Retina (tissue), 1 donor: ENCODE measurements at places on chromosomes 1 and 21.

DNA sequence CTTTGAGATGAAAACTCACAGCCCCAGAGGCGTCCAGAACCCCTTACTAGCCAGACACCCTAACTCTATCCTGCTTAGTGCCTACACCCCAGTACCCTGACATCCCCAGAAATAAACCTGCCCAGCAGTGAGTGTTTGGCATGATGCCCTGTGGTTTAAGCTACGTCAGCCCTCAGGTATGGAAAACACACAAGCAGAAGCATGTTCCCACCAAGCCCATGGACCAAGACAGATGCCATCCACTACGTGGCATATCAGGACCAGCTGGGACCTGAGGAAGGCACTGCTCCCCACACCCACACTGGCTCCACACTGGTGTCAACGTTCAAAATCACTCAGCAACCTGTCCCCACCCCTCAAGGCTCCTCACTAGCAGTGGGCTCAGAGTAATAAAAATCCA lies 116.4 kb downstream of the SYT2 start:
- no peak for DNase-seq

DNA sequence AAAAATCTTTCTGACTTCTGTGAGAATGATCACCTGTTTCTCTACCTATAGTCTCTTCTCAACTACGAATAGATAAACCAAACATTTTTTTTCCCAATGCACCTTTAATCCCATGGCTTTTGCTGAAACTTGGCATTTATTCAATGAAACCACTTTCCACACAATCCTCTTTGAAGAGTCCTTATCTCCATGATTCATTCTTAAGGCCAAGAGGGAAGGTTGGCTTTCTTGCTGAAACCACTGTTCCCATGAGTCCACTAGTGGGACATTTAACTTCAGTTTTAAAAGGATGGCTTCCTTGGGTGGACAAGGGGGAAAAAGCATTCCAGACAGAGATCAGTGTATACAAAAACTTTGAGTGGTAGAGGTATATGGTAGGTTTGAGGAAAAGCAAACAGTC lies 73.6 kb downstream of the CRB1 start:
- no peak for DNase-seq

- no peak for DNase-seq
Observed at GRCh38 chr1:226370144-226370923, 37.6 kb downstream of the PARP1 start.

- DNase-seq, result peak; percentile 62
Observed at GRCh38 chr1:215992620-215993019, 425.5 kb downstream of the KCTD3 start.

DNA sequence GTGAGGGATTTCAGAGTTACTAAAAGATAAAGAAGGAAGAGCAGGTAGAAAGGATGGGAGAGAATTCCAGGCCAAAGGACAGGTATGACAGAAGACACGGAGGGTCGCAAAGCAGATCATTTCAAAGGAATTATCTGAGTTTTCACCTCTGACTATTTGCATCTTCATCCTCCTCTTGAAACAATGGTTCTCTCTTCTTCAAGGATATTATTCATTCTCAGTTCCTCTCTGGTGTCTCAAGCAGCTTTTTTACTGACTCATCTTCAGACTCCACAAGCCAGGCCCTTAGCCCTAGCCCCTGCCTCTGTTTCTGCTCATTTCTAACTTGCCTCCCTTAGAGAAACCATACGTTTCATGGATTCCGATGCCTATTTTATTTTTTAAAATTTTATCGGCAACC lies 15.0 kb downstream of the DDX59 start:
- no peak for DNase-seq

DNA sequence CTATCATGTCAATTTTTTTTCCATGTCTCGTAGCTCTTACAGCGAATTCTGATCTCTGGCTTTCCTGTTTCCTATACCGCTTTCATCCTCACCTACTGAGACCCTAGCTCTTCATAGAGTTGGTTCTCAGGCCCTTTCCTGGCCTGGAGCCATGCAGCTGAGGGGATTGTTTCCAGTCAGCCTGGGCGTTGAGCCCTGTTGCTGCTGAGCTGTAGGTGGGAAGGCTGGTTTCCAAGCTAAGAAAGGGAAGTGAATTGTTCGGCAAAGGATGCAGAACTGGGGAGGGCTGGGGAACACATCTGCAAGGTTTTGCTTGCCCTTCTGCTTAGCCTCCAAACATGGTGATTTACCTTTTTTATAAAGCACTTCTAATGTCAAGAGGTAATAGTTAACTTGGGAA lies 41.5 kb downstream of the SPATA46 start:
- no peak for DNase-seq

GRCh38 chr21:42523211-42523610 lies 9.6 kb downstream of the SLC37A1 start:
- no peak for DNase-seq

DNA sequence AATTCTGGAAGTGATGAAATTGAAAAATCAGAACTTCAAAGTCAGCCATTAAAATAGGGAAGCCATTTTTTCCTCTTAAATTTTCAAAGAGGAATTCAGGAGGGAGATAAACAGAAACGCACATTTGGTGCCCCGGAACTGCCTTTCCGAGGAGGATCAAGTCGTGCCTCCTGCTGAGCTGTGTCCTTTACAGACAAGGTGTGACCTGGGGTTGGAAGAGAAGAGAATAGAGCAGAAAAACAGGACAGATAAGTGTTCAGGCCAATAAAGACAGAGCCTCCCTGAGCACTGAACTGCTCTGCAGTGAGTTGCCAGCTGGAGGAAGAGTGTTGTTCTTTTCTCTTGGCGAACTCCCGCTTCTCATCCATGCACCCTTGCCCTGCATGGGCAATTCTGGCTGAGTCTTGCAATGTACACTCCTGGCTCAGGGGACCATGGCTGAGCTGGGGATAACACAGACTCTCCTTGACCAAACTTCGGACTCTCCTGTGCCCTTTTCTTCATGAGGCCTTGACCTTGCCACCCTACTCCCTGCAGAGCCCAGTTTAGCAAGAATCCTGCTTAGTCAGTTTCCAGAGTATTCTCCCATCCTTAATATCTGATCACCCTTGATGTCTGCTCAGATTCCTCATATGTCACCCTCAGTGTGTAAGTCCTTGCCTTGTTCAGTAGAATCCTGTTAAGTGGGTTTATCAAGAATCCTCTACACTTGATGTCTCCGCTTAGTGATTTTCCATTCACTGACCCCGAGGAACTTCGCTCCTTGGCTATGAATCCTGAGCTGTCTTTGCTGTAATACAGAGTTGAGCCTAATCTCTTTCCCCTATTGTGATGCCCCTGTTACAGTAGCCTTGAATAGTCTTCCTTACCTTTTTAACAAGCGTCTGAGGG lies 1.3 kb upstream of the MTARC1 start:
- peak; percentile 17 for DNase-seq

DNA sequence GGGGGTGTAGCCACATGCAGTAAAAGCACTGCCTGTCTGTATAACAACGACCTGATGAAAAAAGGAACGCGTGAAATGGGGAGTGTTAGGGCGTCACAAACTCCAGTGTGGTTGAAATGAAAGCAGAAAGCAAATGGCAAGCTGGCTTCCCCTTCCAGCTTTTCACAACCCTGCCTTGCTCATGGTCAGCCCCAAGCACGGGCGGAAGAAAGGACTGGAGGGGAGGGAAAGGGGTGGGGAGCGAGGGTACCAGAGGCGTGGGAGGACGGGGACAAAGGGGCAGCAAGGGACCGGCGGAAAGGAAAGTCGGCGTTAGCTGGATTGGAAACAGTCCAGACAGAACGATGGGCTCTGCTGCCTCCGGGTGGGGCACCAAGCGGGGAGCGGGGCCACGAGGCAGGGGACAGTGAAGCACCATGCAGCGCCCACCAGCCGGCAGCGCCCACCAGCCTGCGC lies 9.6 kb downstream of the VPS26C start:
- no peak for DNase-seq

GRCh38 chr1:34977858-34978257 lies 7.3 kb downstream of the TMEM35B start:
- no peak for DNase-seq
